ENCODE measurements at places on chromosomes 5 and 9.

DNA sequence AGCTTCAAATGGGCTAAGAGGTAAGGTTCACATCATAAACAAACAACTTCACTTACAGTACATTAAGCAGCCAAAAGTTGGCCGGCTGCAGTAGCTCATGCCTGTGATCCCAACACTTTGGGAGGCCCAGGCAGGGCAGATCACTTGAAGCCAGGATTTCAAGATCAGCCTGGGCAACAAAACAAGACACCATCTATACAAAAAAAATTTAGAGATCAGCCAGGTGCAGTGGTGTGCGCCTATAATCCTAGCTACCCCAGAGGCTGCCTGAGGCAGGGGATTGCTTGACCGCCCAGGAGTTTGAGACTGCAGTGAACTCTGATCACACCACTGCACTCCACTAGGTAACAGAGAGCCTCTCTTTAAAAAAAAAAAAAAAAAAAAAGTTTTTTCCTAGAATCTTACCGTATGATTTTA is 16.9 kb downstream of the UBTD2 start:
- no peak overlapping the region for H3K27ac ChIP-seq
- no peaks in the 10 kb centered on the region for H3K27me3 ChIP-seq
- no peak for DNase-seq
- H3K4me3 ChIP-seq: no peak overlapping the region

GRCh38 chr5:107248066-107248695 is 422.6 kb downstream of the EFNA5 start:
- DNase-seq: no peak
- no peak overlapping the region for H3K4me3 ChIP-seq
- no peaks in the 10 kb centered on the region for H3K4me1 ChIP-seq
- H3K27me3 ChIP-seq: no peaks in the 10 kb centered on the region
- H3K36me3 ChIP-seq: no peaks in the 10 kb centered on the region

- H3K27ac ChIP-seq: no peak overlapping the region
- no peak for DNase-seq
- H3K27me3 ChIP-seq: no peaks in the 10 kb centered on the region
Observed at GRCh38 chr5:80941496-80941895, 18.7 kb upstream of the RASGRF2 start.

DNA sequence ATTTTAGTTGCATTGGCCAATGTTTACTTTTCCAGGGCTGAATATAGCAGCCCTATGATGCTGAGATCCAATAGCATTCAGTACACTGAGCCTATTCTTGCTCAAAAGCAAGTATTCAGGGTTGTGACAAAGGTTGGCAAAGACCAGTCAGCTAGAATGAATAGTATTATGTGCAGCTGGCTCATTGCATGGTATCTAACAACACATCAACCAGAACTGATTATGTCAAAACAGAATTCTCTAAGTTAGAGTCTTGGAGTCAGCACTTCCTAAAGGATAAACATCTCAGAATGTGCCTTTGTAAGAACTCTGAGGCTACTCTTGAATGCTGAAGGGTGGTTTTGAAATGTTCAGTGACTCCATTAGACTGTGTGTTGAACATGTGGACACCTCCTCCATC is 774.5 kb upstream of the RGMB start:
- no peaks in the 10 kb centered on the region for H3K4me1 ChIP-seq
- no peak overlapping the region for H3K27ac ChIP-seq

- no peaks in the 10 kb centered on the region for H3K27me3 ChIP-seq
- no peaks in the 10 kb centered on the region for H3K4me1 ChIP-seq
- H3K27ac ChIP-seq: no peak overlapping the region
- no peak overlapping the region for H3K4me3 ChIP-seq
Observed at GRCh38 chr5:16810208-16810854, 125.8 kb downstream of the MYO10 start.

- H3K36me3 ChIP-seq: no peaks in the 10 kb centered on the region
- H3K4me1 ChIP-seq: no peaks in the 10 kb centered on the region
- no peaks in the 10 kb centered on the region for H3K27me3 ChIP-seq
- no peak overlapping the region for H3K4me3 ChIP-seq
- H3K27ac ChIP-seq: no peak overlapping the region
Observed at GRCh38 chr9:107358986-107359385, 75.9 kb downstream of the RAD23B start.

- H3K27ac ChIP-seq: no peak overlapping the region
- no peak for DNase-seq
- no peaks in the 10 kb centered on the region for H3K36me3 ChIP-seq
- no peaks in the 10 kb centered on the region for H3K4me1 ChIP-seq
Observed at GRCh38 chr9:105883847-105884246, 189.5 kb downstream of the TMEM38B start.

DNA sequence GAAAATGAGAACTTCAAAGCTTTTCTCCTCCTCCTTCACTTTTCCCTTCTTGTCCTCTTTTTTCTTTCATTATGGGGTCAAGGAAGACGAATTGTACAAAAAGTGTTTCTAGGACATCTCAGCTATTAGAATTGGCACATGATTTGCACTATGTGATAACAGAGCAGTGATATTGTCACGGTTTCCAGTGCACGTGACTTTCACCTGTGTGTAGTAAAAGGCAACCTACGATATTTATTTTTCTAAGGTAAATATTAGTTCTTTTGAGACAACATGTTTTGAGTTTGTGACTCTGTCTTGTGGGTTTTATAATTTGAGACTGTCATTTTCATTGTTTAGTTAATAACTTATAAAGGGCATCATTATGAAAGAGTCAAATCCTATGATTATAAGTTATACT is 213.1 kb downstream of the PSAT1 start:
- H3K36me3 ChIP-seq: no peaks in the 10 kb centered on the region
- H3K4me3 ChIP-seq: no peak overlapping the region
- no peak overlapping the region for H3K27ac ChIP-seq
- no peaks in the 10 kb centered on the region for H3K4me1 ChIP-seq
- no peaks in the 10 kb centered on the region for H3K27me3 ChIP-seq

- H3K36me3 ChIP-seq: no peaks in the 10 kb centered on the region
- H3K4me1 ChIP-seq: no peaks in the 10 kb centered on the region
- no peak for DNase-seq
- H3K27ac ChIP-seq: no peak overlapping the region
- H3K4me3 ChIP-seq: no peak overlapping the region
Observed at GRCh38 chr9:90165281-90165680, 477.3 kb downstream of the DIRAS2 start.

DNA sequence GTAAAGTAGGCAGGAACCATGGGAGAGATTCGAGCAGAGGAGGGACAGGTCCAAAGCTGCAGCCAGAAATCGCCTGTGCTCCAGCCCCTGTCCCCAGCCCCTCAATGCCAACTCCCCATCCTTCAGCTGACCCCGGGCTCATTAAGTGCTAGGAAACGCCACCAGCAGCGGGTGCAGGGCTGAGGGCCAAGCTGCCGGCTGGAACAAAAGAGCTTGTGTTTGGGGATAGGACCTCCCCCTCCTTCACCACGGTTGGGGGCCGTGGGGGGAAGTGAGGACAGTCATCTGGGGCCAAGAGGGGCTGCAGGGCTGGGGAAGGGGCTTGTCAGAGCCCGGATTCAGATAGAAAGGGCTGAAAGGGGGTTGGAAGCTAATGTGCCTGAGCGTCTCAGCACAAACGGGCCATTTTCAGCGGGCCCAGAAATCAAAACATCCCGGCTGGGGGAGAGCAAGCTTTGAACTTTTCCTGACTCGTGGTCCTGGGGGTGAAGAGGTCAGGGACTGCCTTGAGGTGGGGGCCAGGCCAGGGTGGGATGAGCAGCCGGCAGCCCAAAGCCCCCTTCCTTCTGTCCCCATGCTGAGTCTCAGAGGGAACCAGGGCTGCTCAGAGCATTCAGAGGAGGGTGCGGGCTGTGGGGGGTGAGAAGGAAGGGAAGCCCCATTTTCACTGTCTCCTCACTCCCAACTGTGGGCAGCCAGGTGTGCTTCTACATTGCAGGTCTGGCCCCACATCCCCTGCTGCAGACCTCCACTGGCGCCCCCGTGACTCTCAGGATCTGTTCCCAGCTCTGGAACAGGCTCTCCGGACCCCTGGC is 69.4 kb upstream of the DAB2IP start:
- no peaks in the 10 kb centered on the region for H3K36me3 ChIP-seq
- no peak overlapping the region for H3K27ac ChIP-seq
- DNase-seq: no peak
- H3K4me3 ChIP-seq: no peak overlapping the region
- H3K4me1 ChIP-seq: no peaks in the 10 kb centered on the region
- H3K27me3 ChIP-seq: peaks cover 44% of the 10 kb centered on the region

DNA sequence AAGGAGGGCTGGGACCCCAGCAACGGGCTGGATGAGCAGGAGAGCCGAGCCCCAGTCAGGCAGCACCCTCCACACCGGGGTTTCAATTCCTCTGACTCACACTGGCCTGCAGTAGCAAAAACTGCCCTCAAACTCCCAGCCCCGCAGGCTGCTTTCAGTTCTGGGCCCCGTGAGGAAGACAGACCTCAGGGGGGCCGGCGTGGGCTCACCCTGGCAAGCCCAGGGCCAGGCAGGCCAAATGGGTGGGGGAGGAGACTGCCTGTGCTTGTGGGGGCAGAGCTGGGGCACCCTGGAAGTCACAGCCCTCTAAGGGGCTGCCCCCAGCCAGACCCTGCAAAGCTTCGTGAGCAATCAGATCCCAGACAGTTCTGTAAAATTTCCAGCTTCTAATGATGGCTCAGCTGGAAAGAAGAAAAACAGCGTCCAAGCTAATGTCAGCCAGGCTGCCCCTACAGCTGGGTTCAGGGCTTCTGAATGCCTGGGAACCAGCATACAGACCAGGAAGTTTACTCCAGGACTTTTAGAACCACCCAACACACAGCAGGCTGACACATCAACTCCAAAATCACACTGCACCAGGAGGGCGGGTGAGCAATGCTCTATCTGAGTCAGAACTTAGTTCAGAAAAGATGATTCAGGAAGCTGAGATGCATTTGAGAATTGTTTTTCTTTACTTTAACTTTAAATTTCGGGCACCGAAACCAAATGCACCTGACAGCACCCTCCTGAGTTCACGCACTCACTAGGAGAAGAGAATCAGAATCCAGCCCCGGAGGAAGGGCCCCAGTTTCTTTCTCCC is 34.7 kb downstream of the LPCAT1 start:
- H3K27me3 ChIP-seq: no peaks in the 10 kb centered on the region
- DNase-seq: no peak
- no peak overlapping the region for H3K27ac ChIP-seq
- H3K4me1 ChIP-seq: no peaks in the 10 kb centered on the region
- peaks cover 26% of the 10 kb centered on the region for H3K36me3 ChIP-seq
- no peak overlapping the region for H3K4me3 ChIP-seq

GRCh38 chr5:131630963-131631350 is 4.1 kb downstream of the RAPGEF6 start:
- H3K27ac ChIP-seq: no peak overlapping the region
- no peaks in the 10 kb centered on the region for H3K36me3 ChIP-seq
- DNase-seq: no peak
- peaks cover 38% of the 10 kb centered on the region for H3K4me1 ChIP-seq
- H3K27me3 ChIP-seq: no peaks in the 10 kb centered on the region

DNA sequence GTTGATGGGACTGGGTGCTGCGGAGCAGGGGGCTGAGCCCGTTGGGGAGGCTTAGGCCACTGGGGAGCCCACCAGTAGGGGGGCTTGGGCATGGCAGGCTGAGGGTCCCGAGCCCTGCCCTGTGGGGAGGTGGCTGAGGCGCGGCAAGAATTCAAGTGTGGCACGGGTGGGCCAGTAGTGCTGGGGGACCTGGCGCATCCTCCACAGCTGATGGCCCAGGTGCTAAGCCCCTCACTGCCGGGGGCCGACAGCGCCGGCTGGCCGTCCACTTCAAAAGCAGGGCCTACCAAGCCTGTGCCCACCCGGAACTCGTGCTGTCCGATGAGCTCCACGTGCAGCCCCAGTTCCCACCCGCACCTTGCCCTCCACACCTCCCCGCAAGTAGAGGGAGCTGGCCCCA is 917.5 kb downstream of the TAF11L14 start:
- H3K4me3 ChIP-seq: no peak overlapping the region
- no peak overlapping the region for H3K27ac ChIP-seq
- no peaks in the 10 kb centered on the region for H3K36me3 ChIP-seq
- no peaks in the 10 kb centered on the region for H3K27me3 ChIP-seq
- no peaks in the 10 kb centered on the region for H3K4me1 ChIP-seq

GRCh38 chr5:120632430-120632829 is 168.3 kb downstream of the PRR16 start:
- H3K36me3 ChIP-seq: no peaks in the 10 kb centered on the region
- DNase-seq: no peak
- H3K4me1 ChIP-seq: no peaks in the 10 kb centered on the region
- H3K27me3 ChIP-seq: no peaks in the 10 kb centered on the region
- H3K4me3 ChIP-seq: no peak overlapping the region

DNA sequence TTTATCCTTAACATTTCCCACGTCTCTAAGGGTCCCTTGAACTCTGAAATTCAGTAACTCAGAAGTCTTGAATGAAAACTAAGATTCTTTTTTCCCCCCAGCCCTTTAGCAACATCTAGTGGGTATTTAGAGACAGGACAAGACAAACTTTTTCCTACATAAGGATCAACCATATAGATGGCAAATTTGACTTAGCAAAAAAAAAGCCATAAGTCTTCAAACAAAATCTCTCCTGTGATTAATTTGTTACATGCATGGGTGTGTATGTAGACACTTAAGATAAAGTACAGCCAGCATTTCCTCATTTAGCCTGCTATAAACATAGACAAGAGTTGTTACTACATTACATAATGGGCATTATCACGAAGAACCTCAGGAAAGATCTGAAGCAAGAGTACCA is 29.1 kb upstream of the ANKRD31 start:
- H3K36me3 ChIP-seq: no peaks in the 10 kb centered on the region
- H3K27ac ChIP-seq: no peak overlapping the region
- no peaks in the 10 kb centered on the region for H3K4me1 ChIP-seq
- DNase-seq: peak; percentile 36
- no peak overlapping the region for H3K4me3 ChIP-seq

Measured in thymus (tissue), 14 donors.